AML-193 (cell line): ENCODE measurements at places on chromosomes 3 and 15.

- DNase-seq: no peak
Measured at GRCh38 chr3:50251220-50251619, 15.2 kb downstream of the GNAI2 start.

- no peak for DNase-seq
Measured at GRCh38 chr3:18426597-18427193, 1.6 kb upstream of the SATB1 start.

- no peak for DNase-seq
Measured at GRCh38 chr3:77799278-77799677, 759.4 kb downstream of the ROBO2 start.

GRCh38 chr3:58063022-58063815, 55.0 kb downstream of the FLNB start:
- DNase-seq: peak; percentile 39

GRCh38 chr15:38263996-38264395, 11.4 kb downstream of the SPRED1 start:
- DNase-seq: no peak

- no peak for DNase-seq
Measured at GRCh38 chr3:57048052-57048671, 12.3 kb upstream of the SPATA12 start.

- DNase-seq: no peak
Measured at GRCh38 chr3:99684644-99685043, 46.2 kb downstream of the COL8A1 start.

GRCh38 chr3:43289401-43289800, 3.1 kb downstream of the SNRK start:
- DNase-seq: no peak

GRCh38 chr3:119662604-119663373, 2.4 kb upstream of the POPDC2 start:
- DNase-seq: no peak

DNA sequence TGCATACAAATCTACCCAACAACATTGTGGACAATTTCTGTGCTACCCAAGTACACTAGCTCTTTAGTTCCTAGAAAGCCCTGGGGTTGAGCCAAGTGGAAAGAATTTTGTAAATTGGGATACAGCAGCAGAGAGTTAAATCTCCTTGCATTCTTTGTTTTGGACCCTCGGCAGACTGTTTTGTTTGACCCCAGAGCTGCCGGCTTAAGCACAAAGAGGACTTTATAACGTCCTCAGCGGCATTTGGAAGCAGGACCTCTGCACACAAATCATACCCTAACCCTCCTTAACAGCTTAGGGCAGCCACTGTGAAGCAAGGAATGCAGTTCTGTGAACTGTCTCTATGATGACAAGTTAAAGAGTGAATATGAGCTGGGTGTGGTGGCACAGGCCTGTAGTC, 415.3 kb downstream of the CNTN4 start:
- DNase-seq: no peak

- DNase-seq: peak; percentile 59
Measured at GRCh38 chr15:39312984-39313383, 267.9 kb upstream of the THBS1 start.

DNA sequence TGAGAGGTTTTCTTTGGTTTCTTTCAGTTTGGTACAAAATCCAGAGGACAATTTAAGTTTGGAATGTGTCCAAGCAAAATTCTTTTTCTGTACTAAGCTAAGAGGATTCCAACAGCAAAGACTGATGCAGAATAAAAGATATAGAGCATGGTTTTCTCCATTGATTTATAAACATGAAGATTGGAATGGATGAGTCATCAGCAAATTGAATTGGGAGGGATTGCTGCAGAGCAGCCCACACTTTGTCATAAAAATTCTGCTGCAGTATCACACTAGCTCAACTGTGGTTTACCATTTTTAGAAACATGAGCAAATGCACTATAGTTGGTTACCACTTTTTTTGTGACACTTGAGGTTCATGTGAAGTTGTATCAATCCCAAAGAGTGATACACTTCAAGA, 16.1 kb upstream of the LARP6 start:
- DNase-seq: no peak

DNA sequence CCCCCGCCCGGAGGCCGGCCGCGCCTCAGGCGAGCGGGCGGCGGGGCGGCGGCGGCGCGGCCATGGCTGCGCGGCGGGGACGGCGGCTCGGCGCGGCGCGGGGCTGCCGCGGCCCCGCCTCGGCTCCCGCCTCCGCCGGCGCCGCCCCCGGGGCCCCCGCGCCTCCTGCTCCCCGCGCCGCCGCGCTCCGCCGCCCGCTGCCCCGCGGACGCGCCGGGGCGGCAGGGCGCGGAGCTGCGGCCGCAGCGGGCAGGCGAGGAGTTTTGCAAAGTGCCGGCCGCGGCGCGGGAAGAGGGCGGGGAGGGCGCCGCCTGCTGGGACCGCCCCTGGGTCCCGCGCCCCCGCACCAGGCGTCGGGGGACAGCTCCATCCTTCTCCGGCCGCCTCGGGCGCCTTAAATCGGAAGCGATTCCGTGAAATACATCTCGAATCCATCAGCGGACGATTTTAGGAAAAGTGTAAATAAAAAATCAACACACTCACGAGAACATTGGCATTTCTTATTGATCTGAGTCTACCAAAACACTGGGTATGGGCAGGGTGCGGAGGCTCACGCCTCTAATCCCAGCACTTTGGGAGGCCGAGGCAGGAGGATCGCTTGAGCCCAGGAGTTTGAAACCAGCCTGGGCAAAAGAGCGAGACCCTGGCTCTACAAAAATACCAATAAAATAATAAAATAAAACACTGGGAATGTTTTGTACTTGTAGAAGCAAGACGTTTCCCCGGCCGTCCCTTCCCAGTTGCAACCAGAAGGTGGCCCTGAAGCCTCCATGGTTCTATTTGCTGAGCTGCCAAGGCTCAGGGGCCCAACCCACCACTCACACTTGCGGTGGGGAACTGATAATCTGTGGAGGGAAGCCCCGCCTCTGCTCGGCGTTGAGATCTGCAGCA, 136.9 kb downstream of the NUP210 start:
- no peak for DNase-seq

- DNase-seq: peak; percentile 73
Measured at GRCh38 chr15:43769584-43770228, 7.1 kb downstream of the ELL3 start.

GRCh38 chr15:100330629-100331215, 11.1 kb downstream of the ADAMTS17 start:
- no peak for DNase-seq

GRCh38 chr3:141006344-141006743, 44.8 kb upstream of the SPSB4 start:
- no peak for DNase-seq

GRCh38 chr15:37995461-37996347, 61.3 kb downstream of the TMCO5A start:
- DNase-seq: no peak

DNA sequence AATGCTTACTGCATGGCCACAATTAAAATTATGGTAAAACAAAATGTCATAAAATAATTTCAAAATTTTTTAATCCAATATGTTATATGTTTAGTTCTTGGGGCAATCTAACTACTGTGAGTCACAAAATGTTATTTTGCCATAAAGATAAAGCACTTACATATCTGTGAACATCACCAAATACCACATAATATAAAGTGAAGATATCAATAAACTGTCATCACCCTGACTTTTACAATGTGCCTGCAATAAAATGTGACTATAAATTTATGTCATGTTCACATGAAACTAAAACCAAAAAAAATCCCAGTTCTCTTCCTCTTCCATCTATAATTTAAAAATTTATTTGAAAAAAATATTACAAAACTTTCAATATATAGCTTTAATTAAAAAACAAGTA, 191.8 kb downstream of the TBC1D5 start:
- DNase-seq: no peak

DNA sequence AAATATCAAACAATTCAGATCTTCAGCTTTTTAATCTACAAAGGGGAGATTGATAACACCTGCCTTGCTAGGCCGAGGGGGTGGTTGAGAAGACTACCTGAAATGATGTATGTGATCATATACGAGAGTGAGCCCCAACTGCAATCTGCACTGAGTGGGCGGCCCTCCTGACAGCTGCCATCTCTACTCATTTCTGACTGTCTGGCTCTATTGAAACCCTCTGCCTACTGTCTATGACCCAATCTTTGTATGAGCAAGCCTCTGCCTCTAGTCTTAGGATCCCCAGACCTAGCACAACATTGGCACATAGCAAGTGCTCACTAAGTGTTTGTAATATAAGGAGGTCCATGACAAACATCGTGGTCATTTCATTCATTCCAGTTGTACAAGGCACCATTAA, 144.4 kb upstream of the NR2F2 start:
- no peak for DNase-seq

DNA sequence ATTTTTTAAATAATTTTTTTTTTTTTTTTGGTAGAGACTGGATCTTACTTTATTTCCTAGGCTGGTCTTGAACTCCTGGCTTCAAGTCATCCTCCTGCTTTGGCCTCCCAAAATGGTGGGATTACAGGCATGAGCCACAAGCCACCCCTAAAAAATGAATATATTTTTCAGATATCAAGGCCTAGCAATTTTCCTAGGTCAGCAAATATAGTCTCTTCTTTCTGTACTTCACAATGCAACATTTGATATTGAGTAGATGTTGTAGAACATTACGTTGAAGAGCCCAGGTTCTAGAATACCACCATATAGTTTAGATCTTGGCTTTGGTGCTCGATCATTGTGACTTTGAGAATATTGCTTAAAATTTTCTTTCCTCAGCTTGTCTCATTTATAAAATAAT, 437.9 kb downstream of the CNTN4 start:
- no peak for DNase-seq

DNA sequence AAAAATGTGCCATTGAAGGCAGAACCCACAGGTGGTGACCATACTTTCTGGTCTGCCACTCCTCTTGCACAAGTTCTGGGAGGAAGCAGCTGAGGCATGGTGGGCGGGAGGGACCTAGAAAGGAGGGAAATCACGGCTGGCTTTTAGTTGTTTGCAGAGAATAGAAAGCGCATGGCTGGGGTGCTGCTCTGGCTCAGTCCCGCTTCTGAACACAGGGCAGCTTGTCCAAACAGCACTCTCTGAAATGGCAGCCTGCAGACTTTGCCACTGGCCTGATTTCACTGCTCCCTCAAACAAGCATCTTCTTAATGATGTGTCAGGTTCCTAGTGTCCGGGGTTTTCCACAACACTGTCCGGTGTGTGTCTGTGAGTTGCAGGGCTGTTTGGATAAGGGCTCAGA, 76.7 kb downstream of the AAGAB start:
- peak; percentile 21 for DNase-seq

GRCh38 chr3:142723968-142724681, at the start of gene TRPC1:
Gene TRPC1 (plus strand): TSS chr3:142724034. CDS start chr3:142724560, 526 bp downstream.
- DNase-seq: no peak
